Lower lobe of right lung (tissue), 2 donors: ENCODE measurements at places on chromosomes 2 and 18. TPM values are rescaled to one million over a fixed set of nuclear protein-coding genes. Genes with fewer than 3 reads are reported as not detected.

DNA sequence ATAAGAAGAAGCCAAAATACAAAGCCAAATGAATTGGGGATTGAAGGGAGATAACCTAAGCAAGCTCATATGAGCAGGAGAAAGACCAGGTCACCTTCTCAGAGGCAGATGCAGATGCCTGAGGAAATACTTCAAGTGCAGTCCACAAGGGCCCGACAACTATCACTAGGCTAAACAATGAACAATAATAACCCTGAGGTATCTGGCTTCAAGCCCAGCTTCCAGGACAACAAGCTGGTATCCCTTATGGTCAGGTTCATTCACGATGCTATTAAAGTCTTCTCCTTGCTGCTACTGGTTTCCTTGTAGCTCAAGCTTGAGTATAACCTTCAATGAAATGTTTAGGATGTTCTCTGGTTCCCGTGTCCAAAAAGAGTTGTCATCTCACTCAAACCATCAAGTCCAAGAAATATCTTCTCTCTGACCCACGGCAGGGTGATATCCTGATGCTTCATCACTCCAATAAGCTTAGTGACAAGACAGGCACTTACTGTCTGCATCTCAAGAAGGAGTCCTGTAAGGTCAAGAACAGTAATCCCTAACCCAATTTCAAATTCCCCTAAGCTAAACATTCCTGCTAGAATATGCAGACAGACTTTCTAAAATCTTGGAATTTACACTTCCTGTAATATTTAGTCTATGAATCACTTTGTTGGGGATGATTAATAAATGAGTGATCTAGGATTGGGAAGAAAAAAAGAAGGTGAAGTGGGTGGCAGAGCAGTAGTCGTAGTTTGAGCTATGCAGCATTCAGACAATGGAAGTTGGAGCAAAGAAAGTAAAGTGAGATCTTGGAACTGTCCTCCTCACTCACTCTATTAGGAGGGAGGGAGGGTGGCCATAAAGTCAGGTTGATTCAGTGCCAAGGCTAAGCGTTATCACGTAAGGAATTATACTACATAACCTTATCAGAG, 33.1 kb downstream of the CHN1 start:
- no peak overlapping the region for H3K27ac ChIP-seq
- H3K4me1 ChIP-seq, result peaks cover 8% of the 10 kb centered on the region
- no peaks in the 10 kb centered on the region for H3K36me3 ChIP-seq
- no peak overlapping the region for H3K4me3 ChIP-seq
- DNase-seq, result no peak

The PMAIP1 gene
- total RNA-seq, result 1.6 TPM

DNA sequence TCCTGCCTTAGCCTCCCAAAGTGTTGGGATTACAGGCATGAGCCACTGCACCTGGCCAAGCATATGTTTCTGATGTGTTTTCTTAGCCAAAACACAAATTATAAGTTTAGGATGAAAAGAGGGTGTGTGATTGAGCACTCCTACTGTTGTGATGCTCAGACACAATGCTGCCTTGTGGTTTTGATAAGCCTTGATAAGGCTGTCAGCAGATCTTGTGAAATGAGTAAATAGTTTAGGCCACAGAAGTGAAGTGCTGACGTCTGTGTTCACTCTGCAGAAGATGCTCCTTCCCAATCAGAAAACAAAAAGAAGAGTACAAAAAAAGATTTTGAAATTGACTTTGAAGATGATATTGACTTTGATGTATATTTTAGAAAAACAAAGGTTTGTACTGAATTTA, 24.3 kb downstream of the NCAPH start:
- no peak overlapping the region for H3K27ac ChIP-seq
- H3K4me3 ChIP-seq, result no peak overlapping the region
- no peak for DNase-seq
- no peaks in the 10 kb centered on the region for H3K36me3 ChIP-seq

The KCNJ3 gene
- total RNA-seq, result not detected

- no peak for DNase-seq
- no peaks in the 10 kb centered on the region for H3K36me3 ChIP-seq
- no peaks in the 10 kb centered on the region for H3K27me3 ChIP-seq
- no peaks in the 10 kb centered on the region for H3K4me1 ChIP-seq
These were observed 8.9 kb downstream of the TACR1 start for GRCh38 chr2:75190271-75190990.

DNA sequence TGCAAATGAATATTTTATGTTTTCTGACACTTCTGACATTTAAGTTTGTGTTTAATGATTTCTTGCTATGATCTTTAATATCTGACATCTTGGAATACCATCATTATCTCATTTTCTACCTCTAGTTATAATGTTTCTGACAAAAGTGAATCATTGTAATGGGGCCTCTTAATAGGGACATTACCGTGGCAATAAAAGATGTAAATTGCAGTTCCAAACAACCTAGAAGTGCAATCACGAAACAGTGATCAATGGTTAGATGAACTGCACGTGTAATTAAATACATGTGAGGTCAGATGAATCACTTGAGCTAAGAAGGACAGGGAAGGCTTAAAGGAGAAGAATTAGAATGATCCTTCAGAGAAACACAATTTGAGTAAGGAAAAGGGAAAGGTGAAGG, 1078.3 kb downstream of the DPP10 start:
- H3K27ac ChIP-seq, result no peak overlapping the region
- no peaks in the 10 kb centered on the region for H3K27me3 ChIP-seq
- DNase-seq, result no peak
- no peak overlapping the region for H3K4me3 ChIP-seq

DNA sequence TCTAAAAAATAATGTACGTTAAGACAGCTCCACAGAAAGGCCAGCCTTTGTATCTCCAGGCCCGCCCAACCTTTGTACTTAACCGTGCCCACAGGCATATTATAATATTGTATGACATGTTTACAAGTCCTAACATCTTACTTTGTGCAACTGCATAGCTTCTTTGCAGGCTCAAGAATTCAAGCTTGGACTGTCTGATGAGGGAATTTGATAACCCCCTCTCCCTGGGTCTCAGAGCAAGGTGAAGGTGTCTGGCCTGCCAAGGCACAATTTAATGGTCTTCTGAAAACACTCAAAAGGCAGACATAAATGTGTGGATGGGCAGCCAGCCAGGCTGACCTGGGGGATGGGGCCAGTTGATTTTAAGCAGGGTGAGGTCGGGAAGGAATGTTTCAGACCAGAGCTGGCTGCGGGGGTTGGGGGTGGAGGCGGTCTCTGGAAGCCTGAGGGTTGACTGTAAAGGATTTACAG, 732.7 kb upstream of the FANCL start:
- H3K27me3 ChIP-seq, result no peaks in the 10 kb centered on the region
- no peaks in the 10 kb centered on the region for H3K36me3 ChIP-seq
- H3K4me3 ChIP-seq, result no peak overlapping the region
- H3K27ac ChIP-seq, result no peak overlapping the region
- no peaks in the 10 kb centered on the region for H3K4me1 ChIP-seq

GRCh38 chr2:236876642-236877041, 209.0 kb upstream of the COPS8 start:
- no peaks in the 10 kb centered on the region for H3K36me3 ChIP-seq
- peaks cover 7% of the 10 kb centered on the region for H3K27me3 ChIP-seq
- DNase-seq, result no peak

DNA sequence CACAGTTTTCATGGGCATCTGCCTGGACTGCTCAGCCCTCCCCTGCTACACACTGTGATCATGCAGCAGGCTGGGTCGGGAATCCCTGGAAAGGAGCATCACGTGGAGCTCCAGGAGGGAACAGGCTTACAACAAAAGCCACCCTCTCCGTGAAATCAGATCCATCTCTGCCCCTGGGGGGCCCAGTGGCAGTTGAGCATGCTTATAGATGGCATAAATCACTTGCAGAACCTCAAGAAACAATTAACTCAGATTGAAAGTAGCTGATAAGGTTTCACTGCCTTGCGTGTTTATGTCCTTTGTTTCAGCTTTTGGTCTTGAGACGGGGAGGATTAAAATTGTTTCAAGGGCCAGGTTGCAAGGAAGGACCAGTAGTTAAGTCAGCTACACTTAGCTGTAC, 354.8 kb upstream of the MEIS1 start:
- no peak overlapping the region for H3K4me3 ChIP-seq
- H3K4me1 ChIP-seq, result no peaks in the 10 kb centered on the region
- no peaks in the 10 kb centered on the region for H3K27me3 ChIP-seq

DNA sequence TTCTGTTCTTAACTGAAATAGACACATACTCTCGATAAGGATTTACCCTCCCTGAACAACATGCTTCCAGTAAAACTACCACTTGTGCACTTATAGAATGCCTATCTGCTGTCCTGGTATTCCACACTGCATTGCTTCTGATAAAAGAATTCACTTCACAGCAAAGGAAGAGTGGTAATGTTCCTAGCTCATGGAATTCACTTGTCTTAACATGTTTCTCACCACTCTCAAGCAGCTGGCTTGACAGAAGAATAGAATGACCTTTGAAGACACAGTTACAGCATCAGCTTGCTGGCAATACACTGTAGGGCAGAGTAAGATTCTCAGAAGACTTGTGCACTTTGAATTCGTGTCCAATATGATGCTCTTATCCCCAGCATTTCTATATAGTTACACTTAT, 524.1 kb upstream of the CNTNAP5 start:
- no peak overlapping the region for H3K27ac ChIP-seq
- H3K4me3 ChIP-seq, result no peak overlapping the region
- H3K36me3 ChIP-seq, result no peaks in the 10 kb centered on the region
- no peaks in the 10 kb centered on the region for H3K4me1 ChIP-seq
- DNase-seq, result no peak

DNA sequence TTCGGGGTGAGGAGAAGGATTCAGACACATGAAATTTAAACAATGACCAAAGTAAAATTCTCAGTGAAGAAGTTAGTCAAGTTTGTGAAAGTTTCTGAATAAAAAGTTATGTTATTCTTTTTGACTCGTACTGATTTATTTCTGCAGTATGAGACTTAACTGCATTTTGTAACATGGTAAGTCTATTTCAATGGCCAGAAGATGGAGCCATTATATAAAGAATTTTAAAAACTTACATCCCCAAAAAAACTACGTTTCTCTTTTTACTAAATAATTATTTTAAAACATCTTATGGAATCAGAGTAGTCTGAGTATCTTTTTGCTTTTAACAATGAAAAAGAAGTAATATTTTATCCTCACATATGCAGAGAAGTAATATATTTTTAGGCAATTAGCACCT, 51.4 kb upstream of the SCN1A start:
- H3K36me3 ChIP-seq, result no peaks in the 10 kb centered on the region
- no peak overlapping the region for H3K27ac ChIP-seq
- H3K27me3 ChIP-seq, result no peaks in the 10 kb centered on the region
- DNase-seq, result no peak
- H3K4me3 ChIP-seq, result no peak overlapping the region
- H3K4me1 ChIP-seq, result no peaks in the 10 kb centered on the region
